SW 1271 (cell line): ENCODE measurements at places on chromosomes 4 and X.

DNA sequence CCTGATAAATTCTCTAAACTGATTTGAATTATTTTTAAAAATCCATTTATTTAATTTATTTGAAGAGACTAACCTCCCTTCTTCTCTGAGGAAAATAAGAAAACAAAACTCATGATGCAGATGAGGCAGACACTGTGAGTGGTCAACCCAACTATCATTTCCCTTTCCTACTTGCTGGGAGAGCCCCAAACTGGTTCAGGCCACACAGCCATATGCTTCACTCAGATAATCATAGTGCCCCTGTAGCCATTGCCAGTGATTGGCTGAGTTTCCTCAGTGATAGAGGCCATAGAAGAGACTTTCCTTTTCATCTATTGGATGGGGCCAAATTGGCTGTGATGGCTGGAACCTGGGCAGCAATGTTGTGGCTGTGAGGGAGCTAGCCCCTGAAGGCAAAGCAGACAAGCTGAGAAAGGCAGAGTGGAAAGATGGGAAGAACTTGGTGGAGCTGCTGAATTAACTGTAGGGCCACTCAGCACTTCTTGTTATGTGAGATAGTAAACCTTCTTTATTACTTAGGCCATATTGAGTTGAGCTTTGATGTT is 49.8 kb downstream of the RAB33B start:
- no peak for DNase-seq

- no peak for DNase-seq
Measured at GRCh38 chr4:108867476-108867875, 104.6 kb upstream of the ETNPPL start.

- no peak for DNase-seq
Measured at GRCh38 chr4:156762851-156763250, 208.7 kb downstream of the PDGFC start.

GRCh38 chr4:57211131-57211530 is 100.9 kb upstream of the IGFBP7 start:
- no peak for DNase-seq

- no peak for DNase-seq
Measured at GRCh38 chrX:13742397-13743176, 8.0 kb downstream of the OFD1 start.

DNA sequence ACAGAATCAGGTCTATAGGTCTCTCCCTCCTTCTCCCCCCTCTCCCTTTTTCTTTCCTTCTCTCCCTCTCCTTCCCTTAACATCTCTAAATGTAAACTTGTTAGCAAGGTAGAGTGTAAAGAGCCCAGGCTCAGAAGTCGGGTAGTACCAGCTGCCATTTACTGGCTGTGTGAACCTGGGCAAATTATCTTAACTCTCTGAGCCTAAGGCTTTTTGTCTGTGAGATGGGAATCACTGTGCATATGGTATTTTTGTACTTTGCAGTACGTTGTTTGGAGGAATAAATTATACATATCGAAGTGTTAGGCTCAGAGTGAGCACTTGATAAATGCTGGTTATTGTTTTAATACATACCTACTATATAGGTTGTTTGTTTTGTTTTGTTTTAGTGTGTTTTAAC is 154.0 kb downstream of the RBMX2 start:
- no peak for DNase-seq

DNA sequence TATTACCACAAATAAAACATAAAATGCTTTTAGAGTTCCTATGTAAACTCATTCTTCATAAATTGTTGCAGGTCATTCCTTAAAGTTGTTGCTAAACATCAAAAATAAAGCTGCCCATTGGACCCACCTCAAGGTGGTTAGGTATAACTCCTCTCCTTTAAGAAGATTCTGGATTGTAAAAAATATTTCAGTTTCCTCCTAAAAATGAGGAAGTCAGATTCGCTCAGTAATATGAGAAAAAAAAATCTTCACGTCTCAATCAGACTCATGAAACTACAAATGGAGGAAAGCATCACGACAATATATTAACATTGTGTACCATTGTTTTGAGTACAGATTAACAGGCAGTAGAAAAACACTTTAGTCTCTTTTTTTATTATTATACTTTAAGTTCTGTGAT is 105.9 kb downstream of the DDX60 start:
- DNase-seq, result no peak

DNA sequence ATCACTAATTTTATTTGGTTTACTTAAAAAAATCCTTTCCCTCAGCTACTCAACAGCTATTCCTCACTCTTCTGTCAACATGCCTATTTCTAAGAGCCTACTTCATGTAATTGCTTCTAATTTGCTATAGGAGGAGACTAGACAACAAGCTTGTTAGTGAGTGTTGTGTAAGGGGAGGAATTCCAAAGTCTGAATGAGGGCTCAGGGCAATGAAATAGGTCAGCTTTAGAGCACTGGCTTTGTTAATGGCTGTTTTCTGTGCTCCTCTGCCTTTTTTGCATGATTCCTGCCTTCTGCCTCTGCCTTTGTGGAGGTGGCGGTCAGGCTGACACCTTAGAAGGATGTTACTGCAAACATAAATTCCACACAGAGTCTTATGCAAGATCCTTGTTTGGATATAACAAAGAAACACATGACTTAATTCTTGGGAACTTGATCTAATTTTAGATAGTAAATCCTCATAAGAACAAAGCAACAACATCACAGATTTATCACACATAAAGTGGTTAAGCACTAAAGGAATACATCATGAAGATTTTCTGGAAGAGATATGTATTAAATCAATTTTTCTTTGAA is 15.0 kb upstream of the PAGE1 start:
- no peak for DNase-seq

DNA sequence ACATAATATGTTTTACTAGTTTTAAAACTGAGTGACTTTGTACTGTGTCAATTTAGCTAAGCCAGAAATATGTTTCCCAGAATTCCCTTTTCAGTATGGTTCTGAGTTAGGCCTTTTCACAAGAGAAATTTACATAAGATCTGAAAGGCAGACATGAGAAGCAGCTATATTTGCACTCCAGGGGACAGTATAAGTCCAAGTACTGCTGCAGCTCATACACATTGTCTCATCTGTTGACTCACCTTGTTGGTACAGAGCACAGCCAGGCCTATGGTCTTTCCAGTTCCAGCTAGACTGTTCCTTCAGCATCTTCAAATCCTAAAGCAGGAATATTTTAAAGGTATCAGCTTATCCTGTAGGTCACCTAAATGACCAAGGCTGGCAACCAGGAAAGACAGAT is 53.5 kb downstream of the BMP3 start:
- no peak for DNase-seq

DNA sequence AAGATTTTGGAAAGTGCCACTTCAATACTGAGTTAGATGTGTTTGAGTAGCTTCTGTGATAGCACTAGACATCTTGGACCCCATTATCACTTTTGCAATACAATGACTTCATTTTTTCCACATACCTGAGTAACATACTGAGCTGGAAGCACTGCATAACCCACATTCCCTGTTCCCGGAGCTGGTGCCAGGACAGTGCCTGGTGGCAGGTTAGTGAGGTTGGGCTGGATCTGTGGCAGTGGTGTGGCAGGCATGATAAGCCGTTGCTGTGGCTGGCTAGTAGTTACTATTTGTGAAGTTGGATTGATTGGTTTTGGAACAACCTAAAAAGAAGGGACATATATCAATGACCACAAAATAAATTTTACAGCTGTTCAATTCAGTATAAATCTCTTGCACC is 38.9 kb downstream of the THAP9 start:
- no peak for DNase-seq

DNA sequence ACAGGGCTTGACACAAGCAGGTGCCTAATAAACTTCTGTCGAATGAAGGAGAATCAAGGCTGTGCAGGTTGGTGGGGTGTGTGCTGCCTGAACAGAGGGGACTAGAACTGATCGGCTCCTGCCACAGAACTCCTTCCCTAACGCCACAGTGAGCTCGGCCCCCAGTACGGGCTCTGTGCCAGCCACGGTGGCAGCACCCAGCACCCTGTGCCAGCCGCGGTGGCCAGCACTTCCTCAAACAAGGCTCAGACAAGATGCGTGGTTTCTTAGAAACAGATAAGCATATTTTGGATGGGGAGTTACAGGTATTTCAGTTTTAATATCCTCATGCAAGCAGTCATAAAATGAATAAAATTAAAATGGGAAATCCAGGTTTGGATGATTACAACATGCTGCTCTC is 26.0 kb upstream of the C4orf50 start:
- DNase-seq, result no peak

- DNase-seq, result no peak
Measured at GRCh38 chr4:47386561-47387235, 76.8 kb downstream of the COMMD8 start.

DNA sequence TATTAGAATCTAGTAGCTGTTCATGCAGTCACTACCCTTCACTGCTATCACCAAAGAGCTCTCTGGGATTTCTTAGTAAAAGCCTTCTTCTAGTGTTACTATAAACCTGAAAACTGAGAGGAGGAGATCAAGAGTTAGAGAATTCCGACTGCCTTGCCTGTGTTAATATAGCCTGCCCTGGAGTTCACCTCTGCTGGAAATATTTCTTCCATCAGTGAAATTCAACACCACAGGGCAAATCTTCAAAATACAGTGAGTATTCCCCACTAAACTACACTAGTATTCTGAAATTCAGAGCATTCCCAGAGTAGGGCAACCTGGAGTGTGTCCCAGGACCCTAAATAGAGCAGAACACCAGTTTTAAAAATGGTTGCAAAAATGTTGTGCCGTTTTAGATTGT is 301.1 kb downstream of the ARHGAP24 start:
- no peak for DNase-seq

GRCh38 chr4:116590648-116591047 is 494.7 kb downstream of the TRAM1L1 start:
- DNase-seq, result no peak

- no peak for DNase-seq
Measured at GRCh38 chr4:20890761-20891160, 190.5 kb downstream of the PACRGL start.

- no peak for DNase-seq
Measured at GRCh38 chr4:123477711-123478209, 81.2 kb downstream of the SPRY1 start.

- DNase-seq, result no peak
Measured at GRCh38 chr4:32037399-32037798, 1317.2 kb downstream of the PCDH7 start.

- no peak for DNase-seq
Measured at GRCh38 chrX:17164941-17165340, 210.1 kb upstream of the NHS start.

DNA sequence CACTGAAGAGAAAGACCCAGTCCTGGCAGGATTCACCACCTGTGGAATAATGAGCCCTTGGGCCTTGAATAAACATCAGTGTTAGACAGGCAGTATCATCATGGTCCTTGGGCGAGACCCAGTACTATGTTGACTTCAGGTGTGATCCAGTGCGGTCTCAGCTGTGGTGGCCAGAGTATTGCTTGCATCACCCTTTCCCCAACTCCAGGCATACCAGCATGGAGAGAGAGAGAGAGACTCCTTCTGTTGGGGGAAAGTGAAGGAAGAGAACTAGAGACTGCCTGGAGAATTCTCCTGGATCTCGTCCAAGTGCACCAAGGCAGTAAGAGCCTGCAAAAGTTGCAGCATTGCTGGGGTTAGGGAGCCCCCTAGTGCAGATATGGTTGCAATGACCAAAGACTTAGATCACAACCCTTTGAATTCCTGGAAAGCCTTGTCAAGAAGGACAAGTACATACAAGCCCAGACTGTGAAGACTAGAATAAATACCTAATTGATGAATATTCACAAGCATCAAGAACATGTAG is 61.1 kb upstream of the VAMP7 start:
- DNase-seq, result peak; percentile 55

GRCh38 chrX:1222531-1223241 is 10.2 kb upstream of the CRLF2 start:
- DNase-seq, result peak; percentile 16

GRCh38 chrX:19571711-19572110 is 56.4 kb upstream of the MAP3K15 start:
- no peak for DNase-seq

- DNase-seq, result no peak
Measured at GRCh38 chr4:173502282-173502681, 27.7 kb downstream of the HAND2 start.

DNA sequence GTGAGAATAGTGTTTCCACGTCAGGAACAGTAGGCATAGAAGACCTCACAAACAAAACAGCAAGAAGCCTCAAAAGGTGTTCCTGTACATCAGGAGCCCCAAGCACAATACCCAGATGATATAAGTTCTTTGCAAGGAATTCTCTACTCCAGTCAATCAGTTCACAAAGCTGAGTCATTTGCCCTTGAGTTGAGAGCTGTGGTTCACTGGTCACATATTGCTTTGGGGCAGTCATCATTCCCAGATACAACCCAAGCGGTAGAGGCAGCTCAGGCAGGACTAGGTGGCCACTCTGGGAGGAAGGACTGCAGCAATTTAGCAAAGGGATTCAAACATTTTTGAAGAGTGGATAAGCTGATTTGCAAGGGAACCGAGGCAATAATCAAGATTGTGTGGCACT is 551.5 kb upstream of the ZFP42 start:
- DNase-seq, result no peak

- DNase-seq, result no peak
Measured at GRCh38 chr4:17561195-17561909, 15.6 kb upstream of the LAP3 start.

- no peak for DNase-seq
Measured at GRCh38 chr4:124694946-124695598, 17.5 kb downstream of the ANKRD50 start.

- no peak for DNase-seq
Measured at GRCh38 chrX:83916525-83916924, 55.6 kb downstream of the CYLC1 start.

- no peak for DNase-seq
Measured at GRCh38 chr4:156113138-156113765, 159.6 kb upstream of the CTSO start.

DNA sequence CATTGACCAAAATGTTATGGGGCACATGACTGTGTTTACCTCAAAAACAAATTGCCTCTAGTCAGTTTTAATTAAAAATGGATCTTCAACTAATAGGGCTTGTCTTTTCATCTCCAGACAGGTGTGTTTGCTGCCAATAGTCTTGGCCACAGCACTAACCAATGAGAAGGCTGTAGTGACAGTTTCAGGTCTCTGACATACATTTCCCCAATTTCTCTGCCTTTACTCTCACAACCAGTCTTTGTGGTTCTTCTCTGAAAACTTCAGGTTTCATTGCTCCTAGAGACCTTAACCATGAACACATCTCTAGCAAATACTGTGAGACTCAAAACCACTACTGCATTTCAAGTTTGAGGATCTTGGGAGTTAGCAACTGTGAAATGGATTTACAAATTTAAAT is 3.5 kb upstream of the EDNRA start:
- no peak for DNase-seq

- DNase-seq, result no peak
Measured at GRCh38 chrX:153496590-153496959, 1.8 kb downstream of the BGN start.

- no peak for DNase-seq
Measured at GRCh38 chr4:148333265-148333664, 108.9 kb downstream of the NR3C2 start.

DNA sequence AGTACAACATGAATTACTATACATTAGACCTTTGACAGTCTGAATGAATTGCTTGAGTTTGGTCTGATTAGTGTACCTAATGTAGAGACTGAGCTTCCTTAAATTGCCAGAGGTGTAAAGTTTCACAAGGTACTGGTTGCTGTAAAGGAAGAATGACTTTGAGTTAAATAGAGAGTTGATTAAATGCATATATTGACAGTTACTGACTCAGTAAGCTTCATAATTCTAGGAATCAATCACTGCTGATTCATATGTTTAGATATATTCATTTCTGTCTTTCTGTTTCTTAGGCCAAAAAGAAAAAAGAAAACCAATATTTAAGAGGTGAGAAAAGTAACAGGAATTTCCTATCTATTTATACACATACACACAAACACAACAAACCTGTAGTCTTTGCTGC is 16.2 kb upstream of the ART3 start:
- DNase-seq, result no peak

GRCh38 chr4:129883996-129884395 is 788.0 kb downstream of the C4orf33 start:
- DNase-seq, result no peak
